ENCODE measurements at places on chromosomes 6 and 20.

- no peak for DNase-seq
These were observed 8.0 kb downstream of the IL20RA start for GRCh38 chr6:137036566-137037300.

GRCh38 chr20:34468951-34469350, 47.3 kb upstream of the DYNLRB1 start:
- DNase-seq = no peak

DNA sequence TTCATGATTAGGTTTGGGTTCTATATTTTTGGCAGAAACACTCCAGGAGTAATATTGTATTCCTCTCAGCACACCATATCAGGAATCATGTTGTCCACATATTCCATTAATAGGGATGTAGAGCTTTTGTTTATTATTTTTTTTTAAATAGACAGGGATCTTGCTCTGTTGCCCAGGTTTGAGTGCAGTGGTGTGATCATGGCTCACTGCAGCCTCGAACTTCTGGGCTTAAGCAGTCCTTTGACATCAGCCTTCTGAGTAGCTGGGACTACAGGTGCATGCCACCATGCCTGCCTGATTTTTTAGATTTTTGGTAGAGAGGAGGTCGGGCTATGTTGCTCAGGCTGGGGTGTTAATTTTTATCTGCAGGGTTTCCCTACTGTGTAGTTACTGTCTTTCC, 12.0 kb downstream of the SCAF8 start:
- no peak for DNase-seq

DNA sequence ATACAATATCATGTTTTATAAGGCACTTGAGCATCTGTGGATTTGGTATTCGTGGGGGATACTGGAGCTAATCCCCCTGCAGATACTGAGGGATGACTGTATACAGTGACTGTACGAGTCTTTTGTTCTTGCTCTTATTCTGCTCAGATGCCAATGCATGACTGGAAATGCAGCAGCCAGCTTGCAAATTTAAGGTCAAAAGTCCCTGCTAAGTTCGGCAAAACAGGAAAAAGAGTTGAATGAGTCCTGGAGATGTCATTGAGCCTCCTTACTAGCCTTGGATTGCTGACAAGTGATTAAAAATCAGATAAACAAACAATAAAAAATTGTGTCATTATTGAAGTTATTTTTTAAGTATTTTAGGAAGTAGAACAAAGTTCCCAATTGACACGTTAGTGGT, 599.3 kb upstream of the IMPG1 start:
- DNase-seq = no peak

Data from fibroblast of upper back skin (primary cell).